Stimulated activated CD8-positive, alpha-beta memory T cell treated with anti-CD3 and anti-CD28 coated beads, Interleukin-15, amount 100 ng/mL, for 24 hours (primary cell): ENCODE measurements at places on chromosomes 3 and 15.

DNA sequence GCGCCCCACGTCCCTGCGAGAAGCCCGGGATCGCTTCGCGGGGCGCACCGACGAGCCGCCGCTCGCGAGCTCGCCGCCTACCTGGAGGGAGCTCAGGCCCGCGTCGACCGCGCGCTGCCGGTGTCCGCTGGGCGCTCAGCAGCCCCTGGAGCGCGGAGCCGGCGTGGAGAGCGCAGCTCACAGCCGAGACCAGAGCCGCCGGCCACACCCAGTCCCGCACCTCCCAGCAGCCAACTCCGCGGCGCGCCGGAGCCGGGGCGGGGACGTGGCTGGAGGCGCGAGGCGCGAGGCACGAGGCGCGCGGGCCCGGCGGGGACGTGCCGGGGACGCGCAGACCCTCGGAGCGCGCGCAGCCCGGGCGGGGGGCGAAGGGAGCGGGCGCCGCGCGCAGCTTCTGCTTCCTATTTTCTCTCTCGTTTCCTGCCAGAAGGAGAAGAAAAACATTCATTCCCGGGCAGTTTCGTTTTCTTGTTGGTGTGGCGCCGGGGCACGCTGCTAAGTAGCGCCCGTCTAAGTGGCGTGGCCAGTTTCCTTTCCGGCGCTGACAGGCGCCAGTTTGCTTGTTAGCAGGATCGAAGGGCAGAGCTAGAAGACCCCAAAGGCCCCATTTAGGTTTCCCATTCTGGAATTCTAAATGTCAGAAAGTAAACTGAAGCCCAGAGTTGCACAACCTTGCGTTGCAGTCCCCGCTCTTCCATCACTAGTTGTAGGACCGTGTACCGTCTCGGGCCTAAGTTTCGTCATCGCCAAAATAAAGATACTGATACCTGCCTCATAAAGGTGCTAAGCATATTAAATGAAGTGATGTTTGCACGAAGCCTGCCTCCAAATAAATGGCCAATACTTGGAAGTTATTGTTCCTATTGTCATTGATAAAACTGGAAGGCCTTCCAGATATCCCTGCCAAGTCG lies at the start of gene GNB4:
GNB4 (minus strand) TSS at position 206 of the 911 bp plus-strand sequence. CDS start 25,270 bp downstream, outside the sequence.
- DNase-seq, result no peak

DNA sequence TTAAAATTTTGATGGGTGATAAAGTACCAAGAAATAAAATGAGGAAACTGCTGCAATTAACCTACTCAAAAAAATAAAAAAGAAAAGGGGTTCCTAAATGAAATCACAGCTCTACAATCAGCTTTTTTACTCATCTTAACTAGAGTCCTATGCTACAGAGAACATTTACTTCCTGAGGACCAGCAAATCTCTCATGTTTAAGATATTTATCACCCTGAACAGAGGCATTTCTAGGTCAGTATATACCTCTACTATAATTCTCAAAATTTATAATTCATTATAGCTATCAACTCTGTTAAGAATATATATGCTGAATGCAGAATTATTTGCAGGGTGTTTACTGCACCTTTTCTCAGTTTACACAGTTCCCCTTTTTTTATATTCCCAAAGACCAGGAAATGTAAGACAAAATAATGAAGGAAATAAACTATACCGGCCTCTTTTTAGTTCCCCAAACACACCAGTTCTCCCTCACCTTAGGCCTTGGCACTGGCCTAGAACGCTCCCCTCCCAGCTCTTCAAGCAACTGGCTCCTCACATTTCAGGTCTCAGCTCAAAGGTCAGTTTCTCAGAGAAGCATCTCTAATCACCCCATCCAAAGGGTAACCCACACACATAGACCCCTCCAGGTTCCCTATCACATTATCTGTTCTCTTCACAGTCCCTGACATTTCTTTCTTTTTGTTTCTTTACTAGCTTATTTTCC lies 71.1 kb downstream of the LRRFIP2 start:
- no peak for DNase-seq

DNA sequence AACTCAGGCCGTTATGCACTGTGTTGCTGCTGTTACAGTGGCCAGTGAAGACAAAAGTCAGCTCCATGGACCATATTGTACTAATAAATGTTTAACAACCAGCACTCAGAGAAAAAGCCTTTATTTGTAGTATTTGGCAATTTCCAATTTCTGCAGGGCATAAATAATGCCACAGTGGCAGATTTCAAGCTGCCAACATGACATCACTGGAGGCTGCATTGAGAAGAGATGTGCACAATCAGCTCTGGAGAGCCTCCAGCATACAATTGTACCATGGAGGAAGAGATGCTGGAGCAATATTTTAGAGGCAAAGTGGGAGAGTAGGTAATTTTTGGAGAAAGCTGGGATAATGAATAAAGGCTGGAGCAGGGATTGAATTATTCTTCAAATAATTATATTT lies 9.7 kb upstream of the ALCAM start:
- no peak for DNase-seq

- no peak for DNase-seq
Observed at GRCh38 chr15:57198131-57198530, 178.2 kb upstream of the CGNL1 start.

GRCh38 chr3:182046166-182046764 lies 334.5 kb downstream of the SOX2 start:
- DNase-seq, result no peak

- DNase-seq, result no peak
Observed at GRCh38 chr3:36695113-36695768, 69.1 kb downstream of the DCLK3 start.

GRCh38 chr3:23136054-23136453 lies 67.1 kb upstream of the UBE2E2 start:
- DNase-seq, result no peak

DNA sequence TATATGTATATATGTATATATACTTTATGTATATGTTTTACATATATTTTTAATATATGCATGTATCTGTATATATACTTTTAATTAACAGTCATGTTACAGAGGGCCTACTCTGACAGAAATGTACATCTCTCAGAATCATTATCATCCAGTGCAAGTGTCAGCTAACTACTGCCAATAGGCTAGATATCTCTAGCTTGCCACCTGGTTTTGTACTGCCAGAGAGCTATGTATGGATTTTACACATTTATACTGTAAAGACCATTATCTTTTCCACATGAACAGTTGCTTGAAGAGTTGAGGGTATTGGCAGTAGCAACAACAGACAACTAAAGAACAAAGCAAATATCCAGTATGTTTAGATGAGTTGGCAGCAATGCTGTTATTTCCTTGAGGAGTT lies 99.7 kb upstream of the VGLL3 start:
- DNase-seq, result no peak

DNA sequence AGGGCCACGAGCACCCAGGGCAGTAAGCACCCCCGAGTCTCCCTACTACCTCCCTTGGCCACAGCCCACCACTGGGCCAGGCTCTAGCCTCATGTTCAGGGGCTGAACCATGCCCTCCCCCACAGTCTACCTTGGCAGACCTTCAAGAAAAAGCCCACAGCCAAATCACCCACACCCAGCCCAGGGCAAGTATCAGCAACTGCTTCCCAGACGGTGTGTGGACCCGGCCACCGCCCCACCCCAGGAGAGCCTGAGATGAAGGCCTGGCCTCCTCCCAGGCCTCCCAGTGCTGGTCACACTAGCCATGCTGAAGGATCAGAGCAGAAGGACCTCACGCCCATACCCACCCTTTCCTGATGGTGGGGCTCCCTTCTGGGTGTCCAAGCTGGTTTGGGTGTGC lies 92.0 kb upstream of the LINGO1 start:
- DNase-seq, result no peak

DNA sequence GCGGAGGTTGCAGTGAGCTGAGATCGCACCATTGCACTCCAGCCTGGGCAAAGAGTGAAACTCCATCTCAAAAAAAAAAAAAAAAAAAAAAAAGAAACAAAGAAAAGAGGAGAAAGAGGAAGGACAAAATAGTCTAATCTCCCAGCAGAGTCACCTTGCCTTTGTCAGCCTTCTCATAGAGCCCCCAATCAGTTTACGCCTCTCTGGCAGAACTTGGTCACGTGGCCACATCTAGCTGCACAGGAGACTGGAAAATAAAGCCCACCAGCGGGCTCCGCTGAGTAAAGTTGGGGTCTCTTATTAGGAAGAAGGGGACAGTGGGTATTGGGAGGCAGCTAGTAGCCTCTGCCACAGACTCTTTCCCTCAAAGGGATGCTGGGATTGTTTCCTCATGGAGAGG lies 41.9 kb downstream of the USP13 start:
- no peak for DNase-seq

DNA sequence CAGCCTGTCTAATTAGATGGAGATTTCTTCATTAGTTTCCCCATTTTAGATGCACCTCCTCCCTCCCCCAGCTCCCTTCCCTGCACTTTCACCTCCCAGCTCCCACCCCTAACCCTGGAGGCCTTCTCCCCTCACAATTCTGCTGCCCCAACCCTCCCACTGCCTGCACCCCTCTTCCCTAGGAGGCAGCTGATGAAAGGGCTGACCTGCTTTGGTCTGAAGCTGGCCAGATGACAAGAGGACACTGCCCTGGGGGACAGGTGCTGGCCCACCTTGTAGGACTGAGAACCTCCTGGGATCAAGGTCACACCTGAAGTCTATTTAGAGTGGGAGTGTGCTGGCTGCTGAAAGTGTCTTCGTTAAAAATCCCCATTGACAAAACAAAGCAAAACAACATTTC lies 259.4 kb downstream of the TLE3 start:
- DNase-seq, result no peak

GRCh38 chr3:116709479-116709878 lies at the start of gene TUSC7:
Gene TUSC7 (plus strand): TSS chr3:116709779.
- DNase-seq, result no peak

DNA sequence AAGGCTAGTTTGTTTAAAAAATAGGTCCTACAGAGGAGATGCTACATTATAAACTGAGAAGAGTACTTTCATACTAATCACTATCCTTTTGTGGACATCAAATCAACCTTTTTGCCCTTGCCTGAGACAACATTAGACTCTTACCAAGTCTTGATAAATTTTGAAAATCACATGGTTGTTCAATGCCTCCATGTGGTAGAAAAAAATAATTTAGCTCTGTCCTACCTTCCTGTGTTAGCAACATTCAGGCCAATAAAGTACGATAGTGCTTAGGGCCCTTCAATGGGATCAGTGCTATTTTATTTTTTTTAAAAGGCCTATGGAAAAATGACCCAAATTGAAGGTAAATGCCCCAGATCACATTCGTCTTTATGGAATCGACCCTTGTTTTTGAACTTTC lies 5.0 kb upstream of the UBE2E1 start:
- DNase-seq, result no peak

- DNase-seq, result no peak
Observed at GRCh38 chr3:51389423-51390183, 1.5 kb upstream of the RBM15B start.
